T1000 (cell line): ENCODE measurements at places on chromosomes 3 and 15.

DNA sequence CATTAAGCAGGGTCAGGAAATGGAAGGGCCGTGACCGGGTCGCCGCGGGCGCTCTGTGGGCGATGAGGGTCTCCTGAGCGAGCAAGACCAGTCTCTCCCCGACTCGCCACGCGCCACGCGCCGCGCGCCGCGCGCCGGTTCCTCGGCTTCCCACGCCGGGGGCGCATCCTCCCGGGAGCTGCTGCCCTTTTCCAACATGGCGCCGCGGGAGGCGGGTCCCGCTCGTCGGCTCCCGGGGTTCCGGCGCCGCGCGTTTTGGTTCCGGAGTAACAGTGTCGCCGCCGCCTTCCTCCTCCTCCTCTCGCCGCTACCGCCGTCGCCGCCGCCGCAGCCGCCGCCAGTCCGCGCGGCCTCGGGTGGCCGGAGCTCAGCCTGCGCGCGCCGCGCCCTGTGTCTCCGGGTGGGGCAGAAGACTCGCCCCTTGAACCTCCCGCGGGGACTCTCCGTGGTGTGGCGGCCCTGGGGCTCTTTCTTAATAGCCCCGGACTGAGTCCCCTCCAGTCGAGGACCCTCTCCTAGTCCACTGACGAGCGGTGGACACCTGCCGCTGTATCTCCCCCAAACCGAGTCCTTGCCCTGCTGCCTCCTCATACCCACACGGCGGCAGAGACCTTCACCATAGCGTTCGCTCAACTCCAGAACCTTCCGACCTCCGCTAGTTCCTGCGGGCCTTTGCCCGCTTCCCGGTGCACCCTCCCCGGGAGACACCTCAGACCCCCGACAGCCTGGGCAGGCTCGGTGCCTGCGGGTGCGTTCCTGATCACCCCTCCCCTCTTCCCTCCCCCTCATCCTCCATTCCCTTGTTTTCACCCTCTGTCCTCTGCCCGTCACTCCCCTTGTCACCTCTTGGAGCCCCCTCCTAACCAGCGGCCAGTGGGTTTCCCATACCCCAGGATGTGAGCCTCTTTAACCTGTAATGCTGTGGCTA is at the start of gene MAP2K5:
TSS of gene MAP2K5 (plus strand) at position 284 of the 928 bp plus-strand sequence. CDS start at position 917, 633 bp downstream.
- DNase-seq, result peak; percentile 58

DNA sequence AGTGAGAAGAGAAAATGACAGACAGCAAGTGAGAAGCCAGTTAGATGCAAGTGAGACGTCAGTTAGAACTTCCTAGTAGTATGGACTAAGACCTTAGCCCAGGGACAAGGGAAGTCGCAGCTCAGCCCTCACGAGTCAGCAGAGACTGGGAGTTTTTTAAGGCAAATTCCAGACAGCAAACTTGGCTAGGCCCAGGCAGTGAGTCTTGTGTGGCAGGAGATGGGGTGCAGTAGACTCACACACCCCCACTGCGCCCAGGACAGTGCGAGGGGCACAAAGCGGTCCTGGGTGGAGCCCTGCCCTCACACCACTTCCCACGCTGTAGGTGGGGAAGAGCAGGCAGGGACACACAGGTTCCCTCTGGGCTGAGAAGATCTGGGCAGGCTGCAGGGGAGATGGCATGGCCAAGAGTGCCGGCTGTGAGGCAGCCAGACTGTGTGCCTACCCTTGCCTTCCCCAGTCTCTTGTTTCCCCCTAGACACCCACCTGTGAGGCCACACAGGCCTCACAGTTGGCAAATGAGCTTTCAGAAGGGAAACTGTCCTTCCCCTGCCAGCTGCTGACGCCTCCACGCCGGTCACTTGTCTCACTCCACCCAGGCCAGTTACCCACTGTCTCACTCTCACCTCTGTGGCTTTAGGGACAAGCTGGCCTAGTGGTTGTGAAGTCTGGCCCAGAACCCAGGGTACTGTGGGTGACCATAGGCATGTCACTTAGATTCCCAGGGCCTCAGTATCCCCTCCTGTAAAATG is 13.7 kb upstream of the PRKCD start:
- DNase-seq, result no peak

DNA sequence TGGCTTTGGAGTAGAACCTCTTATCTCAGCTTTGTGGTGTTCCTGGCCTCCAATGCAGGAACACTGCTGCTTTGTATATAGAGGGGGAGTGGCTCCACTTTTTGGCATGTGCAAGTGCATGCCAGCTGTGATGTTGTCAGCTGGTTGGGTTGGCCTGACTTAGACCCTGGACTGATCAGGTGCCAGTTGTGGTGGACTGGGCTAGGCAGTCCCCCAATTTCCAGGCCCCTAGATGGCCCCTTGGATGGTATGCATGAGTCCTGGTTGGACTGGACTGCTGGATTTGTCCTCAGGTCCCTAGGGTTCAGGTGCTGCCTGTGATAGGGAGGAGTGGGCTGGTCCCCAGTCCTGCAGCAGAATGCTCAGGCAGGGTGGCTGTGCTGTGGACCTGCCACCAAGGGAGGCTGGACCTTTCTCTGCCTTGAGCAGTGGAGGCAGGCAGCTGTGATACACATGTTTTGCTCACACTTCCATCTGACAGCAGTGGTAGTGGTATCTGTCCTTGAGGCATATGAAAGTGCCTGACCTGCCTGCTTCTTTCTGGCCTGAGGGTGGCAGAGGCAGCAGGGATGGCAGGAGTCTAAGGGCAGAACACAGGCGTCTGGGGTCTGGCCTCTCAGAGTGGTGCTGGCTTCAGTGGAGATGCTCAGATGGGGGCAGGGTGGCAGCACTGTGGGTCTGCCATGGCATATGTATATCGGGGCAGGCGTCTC is 74.8 kb downstream of the STXBP5L start:
- DNase-seq, result no peak

- no peak for DNase-seq
Observed at GRCh38 chr3:67176396-67176795, 178.3 kb downstream of the KBTBD8 start.

DNA sequence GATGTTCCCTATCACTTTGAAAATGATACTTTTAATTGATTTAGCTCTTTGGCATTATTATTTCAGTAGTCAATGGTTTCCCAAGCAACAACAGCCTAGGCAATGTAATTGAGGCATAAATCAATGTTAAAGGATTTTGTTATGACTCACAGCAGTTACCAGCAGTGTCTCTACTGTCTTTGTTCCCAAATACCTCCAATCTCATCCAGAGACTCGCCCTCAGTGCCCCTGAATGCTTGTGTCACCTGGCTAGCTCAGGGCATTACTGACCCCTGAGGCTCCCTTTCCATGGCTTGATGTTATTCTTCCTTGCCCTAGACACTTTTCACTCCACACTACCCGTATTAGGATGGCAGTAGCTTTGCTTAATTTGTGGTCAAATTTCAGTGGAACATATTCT is 227.2 kb downstream of the SQOR start:
- DNase-seq, result no peak

DNA sequence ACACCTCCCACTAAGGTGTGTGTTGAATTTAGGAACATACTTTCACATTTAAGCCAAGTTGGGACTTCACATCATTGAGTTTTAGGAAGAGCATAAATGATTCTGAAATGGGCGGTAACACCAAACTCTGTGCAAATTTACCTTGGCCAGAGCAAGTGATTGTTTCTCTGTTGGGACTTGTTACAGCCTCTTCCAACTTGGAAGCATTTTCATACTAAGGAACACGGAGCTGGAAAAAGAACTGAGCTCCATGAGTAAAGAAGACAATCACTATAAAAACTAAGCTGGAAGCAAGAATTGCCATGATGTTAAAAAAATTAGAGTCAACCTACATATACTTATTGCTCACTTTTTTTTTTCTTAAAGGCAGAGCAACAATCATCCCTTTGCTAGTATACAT is 371.3 kb downstream of the ERC2 start:
- no peak for DNase-seq

DNA sequence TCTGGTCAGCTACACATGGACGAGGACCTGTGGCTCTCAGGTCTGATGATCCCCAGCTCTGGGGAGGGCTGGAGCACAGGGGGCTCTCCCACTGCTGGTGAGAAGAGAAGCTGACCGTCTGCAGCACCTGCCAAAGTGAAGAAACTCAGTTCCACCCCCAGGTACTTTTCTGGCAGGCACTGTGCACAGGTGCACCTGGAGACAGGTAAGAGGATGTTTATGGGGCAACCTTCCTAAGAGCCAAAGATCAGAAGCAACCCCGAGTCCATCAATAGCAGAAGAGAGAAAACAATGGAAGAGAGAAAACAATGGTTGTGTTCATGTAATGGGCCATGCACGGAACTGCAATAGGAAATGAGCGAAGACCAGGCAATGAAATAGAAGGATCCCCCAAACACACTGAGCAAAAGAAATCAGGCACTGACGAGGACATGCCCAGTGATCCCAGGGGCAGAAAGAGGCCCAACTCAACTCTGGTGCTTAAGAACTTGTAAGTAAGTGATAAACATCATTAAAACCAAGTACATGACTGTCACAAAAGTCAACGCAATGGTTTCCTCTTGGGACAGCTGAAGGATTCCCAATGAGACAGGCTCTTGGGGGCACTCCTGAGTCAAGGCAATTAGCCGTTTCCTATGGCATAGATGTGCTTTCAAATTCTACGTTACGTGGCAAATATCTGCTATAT is 95.0 kb upstream of the ALDH1A3 start:
- DNase-seq, result no peak

DNA sequence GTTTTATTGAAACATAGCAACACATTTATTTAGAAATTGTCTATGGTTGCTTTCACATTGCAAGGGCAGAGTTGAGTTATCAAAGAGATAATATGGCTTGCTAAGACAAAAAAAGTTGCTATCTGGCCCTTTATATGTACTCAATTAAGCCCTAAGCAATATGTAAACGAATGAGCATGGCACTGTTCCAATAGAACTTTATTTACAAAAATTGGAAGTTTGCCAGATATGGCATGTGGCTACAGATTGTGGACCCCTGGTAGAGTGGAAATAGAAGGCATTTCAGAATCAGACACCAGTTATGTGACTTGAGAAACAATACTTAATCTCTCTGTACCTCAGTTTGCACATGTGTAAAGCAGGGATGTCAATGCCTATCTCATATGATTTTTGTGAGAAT is 515.6 kb upstream of the SGO1 start:
- DNase-seq, result no peak

DNA sequence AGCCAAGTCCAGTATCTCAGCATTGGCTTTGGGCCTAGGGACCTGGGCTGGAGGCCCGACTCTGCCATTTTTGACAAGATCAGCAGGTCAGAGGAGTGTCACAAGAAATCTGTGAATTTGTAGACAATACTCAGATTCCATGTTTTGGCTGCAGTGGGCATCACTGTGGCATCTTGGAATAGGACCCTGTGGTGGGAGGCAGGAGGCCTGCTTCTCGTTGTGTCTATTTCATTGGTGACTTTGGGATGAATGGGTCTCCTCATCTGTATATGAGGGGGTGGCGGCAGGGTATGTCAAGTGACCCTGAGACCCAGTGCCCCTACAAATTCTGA is 3.3 kb downstream of the C15orf39 start:
- no peak for DNase-seq

DNA sequence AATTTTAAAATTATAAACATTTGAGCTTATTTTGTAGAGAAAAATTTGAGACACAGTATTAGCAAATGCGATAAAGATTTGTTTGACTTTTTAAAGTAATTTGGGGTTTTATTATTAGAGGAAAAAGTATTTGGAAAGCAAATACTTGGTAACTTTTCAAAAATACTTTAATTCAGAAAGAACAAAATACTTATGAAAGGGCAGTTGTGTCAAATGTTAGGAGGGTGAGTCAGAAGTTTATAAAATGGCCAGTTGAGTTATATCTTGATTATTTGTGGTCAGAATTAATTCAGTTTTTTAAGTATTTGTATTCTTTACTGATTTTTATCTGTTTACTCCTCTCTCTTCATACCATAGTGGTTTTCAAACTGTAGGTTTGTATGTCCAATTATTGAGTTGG is 12.1 kb downstream of the LACTB start:
- DNase-seq, result no peak
